Heart left ventricle (tissue), 16 donors: ENCODE measurements at places on chromosomes 6 and 20. TPM values are rescaled to one million over a fixed set of nuclear protein-coding genes. Genes with fewer than 3 reads are reported as not detected.

DNA sequence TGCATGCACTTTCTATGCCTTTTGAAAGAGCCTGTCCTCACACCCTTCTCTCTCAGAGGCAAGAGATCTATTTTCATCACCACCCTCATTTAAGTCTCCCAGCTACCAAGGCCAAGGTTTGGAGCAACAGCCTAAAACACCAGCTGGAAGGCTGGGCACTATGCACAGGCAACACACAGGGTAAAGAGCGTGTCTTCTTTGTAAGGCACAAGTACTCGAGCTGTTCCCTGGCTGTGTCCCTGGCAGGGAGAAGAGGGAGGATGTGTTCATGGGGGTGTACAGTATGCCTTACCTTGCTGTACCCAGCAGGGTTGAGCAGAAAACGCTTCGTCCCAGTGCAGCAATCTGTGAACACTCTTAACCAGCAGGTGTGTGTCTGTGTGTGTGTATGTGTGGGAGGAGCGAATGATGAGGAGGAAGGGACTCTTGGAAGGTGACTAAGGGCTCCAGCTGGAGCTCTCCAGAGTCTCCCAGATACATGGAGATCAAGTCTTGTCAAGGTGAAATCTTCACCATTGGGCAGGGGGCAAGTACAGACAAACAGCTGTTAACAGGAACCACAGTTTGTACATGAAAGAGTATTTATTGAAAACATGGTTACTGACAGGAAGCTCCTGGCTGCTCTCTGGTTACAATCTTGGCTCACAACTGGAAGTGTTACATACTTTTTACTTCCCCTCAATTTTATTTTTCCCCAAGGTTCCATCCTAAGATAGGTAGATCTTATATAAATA, 40.8 kb downstream of the ELMO2 start:
- DNase-seq = no peak

The PGC gene
- total RNA-seq = not detected

The SPAG4 gene
- 6.7 TPM for total RNA-seq

The EPHA7 gene
- total RNA-seq = 3.1 TPM

- DNase-seq = no peak
Observed at GRCh38 chr6:77774457-77774856, 121.6 kb downstream of the MEI4 start.

- DNase-seq = no peak
Observed at GRCh38 chr6:75376347-75377024, 91.9 kb upstream of the TMEM30A start.

DNA sequence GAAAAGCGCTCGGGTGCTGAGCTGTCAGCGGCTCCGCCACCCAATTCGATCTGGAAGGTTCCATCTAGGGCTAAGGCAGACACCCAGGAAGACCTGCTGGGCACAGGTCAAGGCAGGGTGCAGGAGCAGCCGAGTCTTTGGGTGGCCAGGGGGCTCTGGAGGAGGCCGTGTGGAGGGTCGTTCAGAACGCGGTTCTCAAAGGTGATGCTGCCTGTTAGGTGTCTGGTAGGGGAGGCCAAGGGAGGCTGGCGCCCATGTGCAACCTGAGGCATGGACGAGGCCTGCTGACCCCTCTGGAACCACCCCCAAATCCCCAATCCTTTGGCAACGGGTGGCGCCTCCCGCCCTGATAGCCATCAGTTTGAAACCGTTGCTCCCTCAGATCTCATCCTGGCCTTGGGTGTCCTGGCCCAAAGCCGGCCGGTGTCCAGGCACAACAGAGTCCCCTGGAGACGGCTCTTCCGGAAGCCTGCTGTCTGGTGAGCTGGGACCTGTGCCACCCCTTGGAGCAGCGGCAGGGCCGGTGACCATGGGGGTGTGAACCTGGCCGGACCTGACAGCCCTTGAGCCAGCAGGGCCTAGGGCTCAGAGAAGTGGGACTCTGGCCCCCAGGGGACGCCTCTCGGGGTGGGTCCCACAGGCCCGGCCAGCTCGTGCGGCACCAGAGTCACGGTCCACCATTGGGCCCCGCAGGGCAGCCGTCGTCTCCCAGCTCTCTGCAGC, 10.5 kb downstream of the SLC17A9 start:
- no peak for DNase-seq

The TFAP2A gene
- total RNA-seq = 0.19 TPM

DNA sequence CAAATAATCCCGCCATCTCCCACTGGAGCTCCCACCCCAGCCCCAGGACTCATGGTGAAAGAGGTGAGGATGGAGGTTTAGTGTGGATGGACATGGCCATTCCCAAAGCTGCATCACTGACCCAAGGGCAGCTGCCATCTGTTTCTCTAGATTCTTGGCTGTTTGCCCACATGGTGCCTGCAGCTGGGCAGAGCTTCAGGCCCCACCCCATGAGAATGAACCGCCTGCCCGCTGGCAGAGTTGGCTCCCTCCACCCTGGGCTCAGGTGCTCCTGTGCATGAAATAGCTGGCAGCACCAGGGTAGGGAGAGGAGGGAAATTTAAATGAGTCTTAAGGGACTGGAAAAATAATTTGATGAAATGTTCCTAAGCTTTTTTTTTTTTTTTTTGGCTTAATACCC, 17.4 kb downstream of the SCML4 start:
- DNase-seq = no peak

The NRM gene
- 9.6 TPM for total RNA-seq

- DNase-seq = no peak
Observed at GRCh38 chr6:169085466-169085865, 168.2 kb downstream of the THBS2 start.
